CD4-positive, CD25-positive, alpha-beta regulatory T cell (primary cell): ENCODE measurements at places on chromosomes 2 and 18. TPM values are rescaled to one million over a fixed set of nuclear protein-coding genes. Genes with fewer than 3 reads are reported as not detected.

Gene UGT1A5
- not detected for total RNA-seq

Gene KCNK3
- not detected for total RNA-seq

Gene CMPK2
- 7.4 TPM for total RNA-seq

Gene DLX2
- total RNA-seq, result 0.47 TPM

Gene ALPG
- not detected for total RNA-seq

Gene CDCA7
- total RNA-seq, result 12.9 TPM

Gene SULT1C4
- 0.62 TPM for total RNA-seq

Gene DPP10
- not detected for total RNA-seq

Gene ARHGAP25
- total RNA-seq, result 142 TPM

Gene CTLA4
- 459 TPM for total RNA-seq

Gene CACNB4
- 0.30 TPM for total RNA-seq

DNA sequence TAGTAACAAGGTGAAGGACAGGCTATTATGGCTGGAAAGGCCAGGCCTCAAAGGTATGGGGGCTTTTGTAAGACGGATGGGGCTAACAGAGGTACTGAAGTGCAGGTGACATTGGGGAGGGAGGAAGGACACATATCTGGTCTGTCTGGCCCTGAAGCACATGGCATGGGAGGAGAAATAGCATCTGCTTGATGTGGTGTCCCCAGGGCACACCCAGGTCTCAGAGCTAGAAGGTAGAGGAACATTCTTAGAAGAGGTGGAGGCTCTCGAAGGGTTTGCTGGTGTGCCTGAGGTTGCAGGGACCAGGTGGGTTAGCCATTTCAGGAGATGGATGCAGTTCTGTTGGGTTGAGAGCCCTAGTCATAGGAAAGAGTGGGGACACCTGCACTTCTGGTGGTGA lies 9.5 kb downstream of the RALB start:
- H3K4me1 ChIP-seq, result peaks cover 11% of the 10 kb centered on the region
- DNase-seq, result peak; percentile 85
- no peaks in the 10 kb centered on the region for H3K36me3 ChIP-seq

DNA sequence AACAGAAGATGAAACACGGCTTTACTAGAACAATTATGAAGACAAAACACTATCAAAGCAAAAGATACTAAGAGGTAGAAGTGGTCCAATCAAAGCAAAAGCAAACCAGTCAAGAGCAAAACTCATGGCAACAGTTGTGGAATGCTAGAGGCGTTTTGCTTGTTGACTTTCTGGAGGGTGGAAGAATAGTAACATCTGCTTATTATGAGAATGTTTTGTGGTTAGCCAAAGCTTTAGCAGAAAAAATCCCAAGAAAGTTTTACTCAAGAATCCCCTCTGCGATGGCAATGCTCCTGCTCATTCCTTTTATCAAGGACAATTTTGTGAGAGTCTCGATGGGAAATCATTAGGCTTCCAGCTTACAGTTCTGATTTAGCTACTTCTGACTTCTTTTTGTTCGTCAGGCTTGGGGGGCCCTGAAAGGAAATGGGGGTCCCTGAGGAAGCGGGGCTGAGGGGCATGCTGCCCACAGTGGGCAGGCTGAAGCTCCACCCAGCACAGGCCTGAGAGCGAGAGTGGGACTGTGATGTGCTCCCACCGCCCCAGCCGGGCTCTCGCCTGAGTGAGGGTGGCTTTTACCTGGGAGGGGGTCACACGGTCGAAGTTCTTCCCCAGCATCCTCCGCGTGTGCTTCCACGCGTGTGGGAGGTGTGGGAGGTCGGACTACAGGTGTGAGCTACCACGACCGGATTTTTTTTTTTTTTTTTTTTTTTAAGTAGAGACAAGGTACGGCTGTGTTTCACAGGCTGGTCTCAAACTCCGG lies 49.0 kb upstream of the MC4R start:
- H3K4me1 ChIP-seq, result no peaks in the 10 kb centered on the region
- H3K4me3 ChIP-seq, result no peak overlapping the region
- DNase-seq, result no peak

DNA sequence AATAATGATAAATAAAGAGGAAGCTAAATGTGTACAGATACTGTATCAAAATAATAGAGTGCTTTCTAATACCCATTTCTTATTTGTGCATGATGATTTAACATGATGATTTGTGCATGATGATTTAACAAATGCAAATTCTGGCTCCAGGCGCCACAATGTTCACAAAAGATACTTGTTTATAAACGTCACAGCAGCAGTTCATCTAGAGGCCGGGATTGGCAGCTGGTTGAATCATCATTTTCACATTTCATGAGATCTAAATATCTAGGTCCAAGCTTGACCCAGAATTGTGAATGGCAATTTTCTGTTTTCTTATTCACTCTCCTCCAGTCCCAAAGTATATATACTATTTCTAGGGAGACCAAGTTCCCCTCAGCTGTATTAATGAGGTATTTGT lies 322.0 kb downstream of the SUCLG1 start:
- no peak for DNase-seq
- no peaks in the 10 kb centered on the region for H3K4me1 ChIP-seq
- H3K27ac ChIP-seq, result no peak overlapping the region
- peaks cover 2% of the 10 kb centered on the region for H3K27me3 ChIP-seq

DNA sequence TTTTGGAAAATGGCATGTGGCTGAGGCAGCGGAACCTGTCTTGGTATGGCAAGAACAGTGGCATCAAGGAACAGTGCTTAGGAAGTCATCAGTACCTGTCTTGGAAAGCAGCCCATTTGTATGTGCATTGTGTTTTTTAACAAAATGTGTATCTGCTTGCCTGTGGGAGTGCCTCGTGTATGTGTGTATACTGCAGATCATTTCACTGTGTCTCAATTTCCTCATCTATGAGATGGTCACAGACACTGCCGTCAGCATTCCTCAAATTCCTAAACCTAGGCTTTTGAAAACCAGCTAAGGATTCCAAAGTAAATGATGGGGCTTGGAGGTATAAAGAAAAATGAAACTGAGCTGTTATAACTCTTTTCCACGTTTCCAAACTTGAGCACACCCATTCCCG lies 441.3 kb downstream of the RND3 start:
- no peaks in the 10 kb centered on the region for H3K27me3 ChIP-seq
- no peaks in the 10 kb centered on the region for H3K36me3 ChIP-seq
- H3K27ac ChIP-seq, result no peak overlapping the region
- H3K4me1 ChIP-seq, result no peaks in the 10 kb centered on the region
- H3K4me3 ChIP-seq, result no peak overlapping the region

DNA sequence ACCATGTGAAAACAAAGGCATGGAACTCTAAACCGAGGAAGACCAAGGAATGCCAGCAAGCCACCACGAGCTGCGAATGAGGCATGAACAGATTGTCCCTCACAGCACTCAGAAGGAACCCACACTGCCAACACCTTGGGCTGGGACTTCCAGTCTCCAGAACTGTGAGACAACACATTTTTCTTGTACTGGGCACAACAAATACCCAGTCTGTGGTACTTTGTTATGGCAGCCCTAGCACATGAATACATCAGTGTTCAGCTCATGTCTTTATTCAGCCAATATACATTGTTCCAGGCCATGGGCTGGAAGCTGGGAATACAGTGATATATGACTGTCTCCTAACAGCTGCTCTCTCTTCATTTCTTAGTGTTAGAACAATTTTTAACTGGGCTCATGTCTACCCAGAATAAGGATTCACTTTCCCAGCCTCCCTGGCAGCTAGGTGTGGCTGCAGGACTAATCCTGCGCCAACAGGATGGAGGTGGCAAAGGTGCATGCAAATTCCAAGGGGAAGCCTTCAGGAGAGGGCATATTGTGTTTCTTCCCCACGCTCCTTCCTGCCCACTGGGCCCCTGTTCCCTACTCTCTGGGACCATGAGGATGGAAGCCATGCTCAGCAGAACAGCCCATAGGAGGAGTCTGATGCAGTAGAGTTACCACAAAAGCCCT lies 59.6 kb downstream of the STPG4 start:
- no peak overlapping the region for H3K4me3 ChIP-seq
- H3K27ac ChIP-seq, result no peak overlapping the region
- H3K27me3 ChIP-seq, result no peaks in the 10 kb centered on the region

DNA sequence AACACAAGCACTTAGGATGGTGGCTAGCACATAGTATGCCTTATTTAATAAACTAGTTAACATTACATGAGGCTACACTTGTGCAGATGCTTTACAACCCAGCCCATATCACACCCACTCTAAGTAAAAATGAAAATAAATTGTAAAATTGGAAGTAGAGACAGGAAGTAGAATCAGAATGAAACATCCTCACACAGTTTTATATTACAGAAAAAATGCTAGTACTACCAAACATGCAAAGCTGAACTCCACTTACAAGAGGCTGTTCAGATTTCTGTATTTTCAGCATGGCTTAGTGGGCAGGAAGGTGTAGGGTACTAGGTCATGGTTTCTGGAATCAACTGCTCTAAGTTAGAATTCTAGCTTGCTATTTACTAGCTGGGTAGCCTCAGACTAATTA lies 18.2 kb upstream of the CRIM1 start:
- H3K4me1 ChIP-seq, result no peaks in the 10 kb centered on the region
- H3K4me3 ChIP-seq, result no peak overlapping the region
- H3K27ac ChIP-seq, result no peak overlapping the region

DNA sequence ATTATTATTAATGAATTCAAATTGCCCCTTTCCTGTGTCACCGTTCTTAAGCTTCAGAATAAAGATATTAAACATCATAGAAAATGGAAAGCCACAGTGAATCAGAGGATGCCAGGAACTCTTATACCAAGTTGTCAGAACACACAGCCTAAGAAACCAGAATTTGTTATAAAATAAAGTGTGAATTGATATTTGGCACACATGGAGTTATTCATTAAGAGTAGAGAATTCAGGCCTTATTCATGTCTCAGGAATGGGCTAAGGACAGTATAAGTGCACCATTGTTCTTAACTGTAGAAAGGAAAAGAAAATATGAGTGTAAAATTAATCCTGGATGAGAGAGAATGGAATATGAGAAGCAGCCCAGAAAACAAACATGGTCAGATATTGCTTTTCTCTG lies 86.7 kb upstream of the ATP8B1 start:
- H3K4me1 ChIP-seq, result no peaks in the 10 kb centered on the region
- H3K27ac ChIP-seq, result no peak overlapping the region
- H3K4me3 ChIP-seq, result no peak overlapping the region

GRCh38 chr18:24270937-24271380 lies 126.7 kb downstream of the OSBPL1A start:
- no peak overlapping the region for H3K4me3 ChIP-seq
- H3K36me3 ChIP-seq, result no peaks in the 10 kb centered on the region
- no peaks in the 10 kb centered on the region for H3K4me1 ChIP-seq
- no peak for DNase-seq
- H3K27ac ChIP-seq, result no peak overlapping the region

GRCh38 chr2:232873909-232874641 lies 4.0 kb downstream of the SNORC start:
- H3K4me3 ChIP-seq, result no peak overlapping the region
- H3K27ac ChIP-seq, result no peak overlapping the region
- peaks cover 4% of the 10 kb centered on the region for H3K27me3 ChIP-seq
- H3K36me3 ChIP-seq, result no peaks in the 10 kb centered on the region
- peaks cover 7% of the 10 kb centered on the region for H3K4me1 ChIP-seq

GRCh38 chr18:72261590-72261989 lies 282.6 kb downstream of the CBLN2 start:
- no peak overlapping the region for H3K27ac ChIP-seq
- no peaks in the 10 kb centered on the region for H3K27me3 ChIP-seq
- H3K36me3 ChIP-seq, result no peaks in the 10 kb centered on the region
- no peak overlapping the region for H3K4me3 ChIP-seq
- no peak for DNase-seq

- H3K4me1 ChIP-seq, result peaks cover 4% of the 10 kb centered on the region
- DNase-seq, result no peak
- no peaks in the 10 kb centered on the region for H3K27me3 ChIP-seq
Observed at GRCh38 chr2:10159086-10159485, 36.5 kb downstream of the RRM2 start.
